ENCODE measurements at places on chromosomes 6 and 20.

GRCh38 chr6:132362442-132363185 lies 38.7 kb downstream of the MOXD1 start:
- no peak for DNase-seq

GRCh38 chr6:163916315-163917081 lies 502.0 kb downstream of the QKI start:
- no peak for DNase-seq

- DNase-seq = no peak
Measured at GRCh38 chr6:126963077-126963809, 155.2 kb upstream of the RSPO3 start.

- no peak for DNase-seq
Measured at GRCh38 chr6:133992992-133993680, 40.1 kb downstream of the TBPL1 start.

DNA sequence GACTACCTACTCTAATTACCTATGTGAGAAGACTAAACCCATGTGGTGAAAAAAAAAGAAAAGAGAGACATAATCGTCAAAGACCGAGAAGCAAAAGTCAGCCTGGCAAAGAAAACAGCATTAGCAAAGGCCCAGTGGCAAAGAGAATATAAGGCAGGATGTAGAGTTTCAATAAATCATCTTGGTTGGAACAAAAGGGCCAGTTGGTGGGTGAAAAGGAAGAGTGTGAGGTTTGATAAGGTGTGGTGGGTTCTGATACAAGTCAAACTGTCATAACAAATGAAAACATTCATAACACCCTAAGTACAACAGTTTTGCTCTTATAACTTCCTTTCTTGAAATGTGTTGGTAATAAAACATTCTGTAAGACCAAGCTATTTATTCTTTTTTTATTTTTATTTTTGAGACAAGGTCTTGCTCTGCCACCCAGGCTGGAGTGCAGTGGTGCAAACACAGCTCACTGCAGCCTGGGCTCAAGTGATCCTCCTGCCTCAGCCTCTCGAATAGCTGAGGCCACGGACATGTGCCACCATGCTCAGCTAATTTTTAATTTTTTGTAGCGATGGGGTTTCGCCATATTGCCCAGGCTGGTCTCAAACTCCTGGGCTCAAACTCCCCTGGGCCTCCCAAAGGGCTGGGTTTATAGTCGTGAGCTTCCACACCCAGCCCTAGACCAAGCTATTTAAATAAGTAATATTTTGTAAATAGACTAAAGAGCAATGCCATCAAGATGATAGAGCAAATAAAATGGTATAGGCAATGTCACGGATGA lies 18.9 kb upstream of the GTF3C6 start:
- no peak for DNase-seq

GRCh38 chr20:13487202-13487601 lies 151.5 kb downstream of the TASP1 start:
- no peak for DNase-seq

GRCh38 chr6:74074645-74075044 lies 378.6 kb downstream of the CD109 start:
- DNase-seq = no peak

DNA sequence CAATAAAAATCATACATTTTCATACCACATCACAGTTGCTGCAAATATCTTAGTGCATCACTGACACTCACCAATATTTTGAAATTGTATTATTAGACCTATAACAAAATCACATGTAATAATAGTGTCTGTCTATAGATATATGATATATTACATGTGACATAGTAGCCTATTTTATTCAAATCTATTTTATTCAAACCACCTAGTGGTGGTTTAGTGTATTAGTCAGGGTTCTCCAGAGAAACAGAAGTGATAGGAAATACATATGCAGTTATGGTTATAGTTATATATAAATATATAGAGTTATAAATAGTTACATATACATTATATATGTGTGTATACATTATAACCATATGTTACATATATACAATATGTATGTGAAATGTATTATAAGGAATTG lies 366.5 kb upstream of the ARID1B start:
- DNase-seq = no peak

DNA sequence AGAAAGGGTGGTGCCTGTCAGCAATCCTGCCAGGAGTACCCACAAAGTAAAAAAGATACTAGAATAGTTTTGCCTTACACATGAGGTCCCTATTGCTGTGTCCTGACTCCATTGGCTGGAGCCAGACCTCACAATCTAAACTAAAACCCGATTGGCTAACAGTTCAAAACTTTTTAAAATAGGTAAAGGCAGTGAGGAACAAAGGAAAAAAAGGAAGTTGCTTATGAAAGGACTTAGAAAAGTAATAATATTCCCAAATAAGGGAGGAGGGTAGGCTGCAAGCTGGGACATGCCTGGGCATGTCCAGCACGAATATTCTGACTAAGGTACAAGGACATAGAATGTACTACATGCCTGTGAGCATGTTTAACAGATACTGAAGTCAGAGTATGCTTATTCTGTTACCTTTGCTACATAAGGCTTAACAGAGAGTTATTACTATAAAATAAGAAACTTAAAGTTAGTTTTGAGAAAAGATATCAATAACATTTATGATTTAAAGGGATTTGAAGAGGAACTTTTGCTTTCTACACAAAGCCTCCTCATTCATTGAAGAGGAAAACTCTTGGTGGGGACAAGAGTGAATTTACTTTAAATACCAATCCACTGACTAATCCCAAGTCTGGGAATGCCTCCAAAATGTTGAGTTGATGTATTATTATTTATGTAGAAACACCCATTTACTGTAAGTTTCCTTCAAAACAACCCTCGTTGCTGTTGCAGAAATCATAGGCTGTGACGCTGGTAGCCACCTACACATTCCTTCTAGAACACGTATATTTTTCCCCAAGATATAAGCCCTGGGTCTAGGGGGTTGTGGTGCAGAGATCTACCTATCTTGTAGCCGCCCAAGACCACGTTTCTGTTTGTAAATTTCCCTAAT lies 8.2 kb upstream of the MTHFD1L start:
- no peak for DNase-seq

GRCh38 chr20:49379338-49379737 lies 101.5 kb upstream of the ZNFX1 start:
- DNase-seq = no peak

DNA sequence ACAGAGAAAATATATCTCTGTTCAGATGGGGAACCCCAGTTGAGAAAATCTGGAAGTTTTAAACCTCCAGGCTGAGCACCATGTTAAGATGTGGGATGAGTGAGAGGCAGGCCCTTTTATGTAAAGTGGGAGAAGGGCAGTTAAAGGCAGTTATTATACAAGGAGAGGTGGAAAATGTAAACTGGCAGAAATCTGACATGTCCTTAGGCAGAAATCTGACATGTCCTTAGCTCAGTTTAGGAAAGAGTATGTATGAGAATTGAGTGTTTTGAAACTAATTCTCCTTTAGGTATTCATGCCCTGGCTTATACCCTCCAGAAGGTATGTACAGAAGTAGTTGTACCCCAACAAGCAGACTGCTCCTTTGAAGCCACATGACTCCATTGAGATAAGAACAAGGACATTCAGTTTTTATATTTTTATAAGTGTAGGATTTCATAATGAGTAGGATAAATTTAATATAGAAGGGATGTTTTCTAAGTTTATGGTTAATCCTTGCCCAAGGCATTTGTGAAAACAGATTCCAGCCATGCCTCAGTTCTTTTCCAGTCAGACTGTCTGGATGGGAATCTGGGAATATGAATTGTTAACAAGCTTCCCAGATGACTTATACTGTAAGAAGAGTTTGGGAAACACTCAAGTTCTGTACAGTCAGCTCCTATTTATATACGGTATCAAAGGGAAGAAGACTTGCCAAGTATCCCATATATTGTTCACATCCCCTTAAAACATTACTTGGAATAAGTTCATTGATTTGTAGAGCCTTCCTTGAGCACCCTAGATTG lies 87.7 kb downstream of the SCAND1 start:
- no peak for DNase-seq

- DNase-seq = no peak
Measured at GRCh38 chr6:30775104-30775503, 30.8 kb upstream of the IER3 start.

DNA sequence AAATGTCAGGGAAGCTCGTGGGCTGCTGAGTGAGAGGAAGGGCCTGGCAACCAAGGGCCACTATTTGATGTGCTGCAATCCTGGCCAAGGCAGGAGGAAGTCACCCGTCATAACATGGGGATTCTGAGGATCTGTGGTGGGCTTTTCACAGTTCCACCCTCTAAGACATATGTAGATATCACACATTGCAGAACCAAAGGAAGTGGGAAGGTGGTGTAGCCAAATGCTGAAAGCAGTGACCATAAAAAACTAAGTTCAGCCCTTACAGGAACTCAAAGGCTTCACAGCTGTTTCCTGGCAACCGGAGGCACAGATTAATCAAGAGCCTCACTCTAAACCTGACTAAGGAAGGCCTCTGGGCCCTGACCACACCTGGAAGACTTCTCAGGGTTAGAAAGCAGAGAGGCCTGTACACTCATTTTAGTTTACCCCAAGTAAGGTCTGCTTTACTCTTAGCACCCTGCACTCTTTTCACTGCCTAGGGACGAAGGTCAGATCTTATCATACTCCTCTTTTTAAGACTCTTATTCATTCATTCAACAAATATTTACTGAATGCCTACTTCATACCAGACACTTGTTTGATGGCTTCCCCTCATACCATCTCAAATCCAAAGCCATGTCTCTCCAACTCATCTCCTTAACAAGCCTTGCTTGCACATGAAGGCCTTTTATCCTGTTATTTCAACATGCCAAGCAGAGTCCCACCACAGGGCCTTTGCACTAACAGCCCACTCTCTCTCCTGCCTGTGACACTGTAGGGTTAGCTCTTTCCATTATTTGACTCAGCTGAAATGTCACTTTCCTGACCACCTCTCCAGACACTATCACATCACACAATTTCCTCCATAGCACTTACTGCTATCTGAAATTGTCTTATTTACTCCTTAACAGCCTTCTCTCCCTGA lies 2.6 kb downstream of the UBE2V1 start:
- DNase-seq = no peak

DNA sequence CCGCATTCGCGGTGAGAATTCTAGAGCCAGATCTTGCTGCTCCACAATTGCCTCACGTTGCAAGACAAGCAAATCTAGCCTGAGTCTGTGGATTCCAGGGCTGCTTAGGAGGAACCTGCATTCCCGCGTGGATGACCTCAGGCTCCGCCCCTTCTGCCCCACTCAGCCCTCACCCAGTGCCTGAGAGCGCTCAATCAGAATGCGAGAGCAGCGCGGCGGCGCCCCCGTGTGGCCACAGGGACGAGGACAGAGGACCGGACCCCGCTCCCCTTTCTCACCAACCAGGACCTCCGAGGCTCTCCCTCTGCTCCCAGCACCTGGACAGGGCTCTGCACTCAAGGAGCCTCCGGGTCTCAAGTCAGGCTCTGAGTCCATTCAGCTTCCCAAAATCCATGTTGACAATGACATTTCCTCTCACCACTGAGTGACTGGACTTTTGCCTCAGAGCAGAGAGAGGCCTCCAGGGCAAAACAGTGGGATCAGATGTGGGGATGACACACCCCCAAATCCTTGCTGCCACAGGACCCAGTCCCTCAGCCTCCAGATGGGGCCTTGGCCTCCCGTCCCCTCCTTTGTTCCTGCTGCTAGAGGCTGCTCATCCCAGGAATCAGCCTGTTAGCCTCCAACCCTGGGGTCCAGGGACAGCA lies 52.0 kb downstream of the RPP21 start:
- DNase-seq = peak; percentile 79

- no peak for DNase-seq
Measured at GRCh38 chr6:6883011-6883410, 224.8 kb upstream of the RREB1 start.

DNA sequence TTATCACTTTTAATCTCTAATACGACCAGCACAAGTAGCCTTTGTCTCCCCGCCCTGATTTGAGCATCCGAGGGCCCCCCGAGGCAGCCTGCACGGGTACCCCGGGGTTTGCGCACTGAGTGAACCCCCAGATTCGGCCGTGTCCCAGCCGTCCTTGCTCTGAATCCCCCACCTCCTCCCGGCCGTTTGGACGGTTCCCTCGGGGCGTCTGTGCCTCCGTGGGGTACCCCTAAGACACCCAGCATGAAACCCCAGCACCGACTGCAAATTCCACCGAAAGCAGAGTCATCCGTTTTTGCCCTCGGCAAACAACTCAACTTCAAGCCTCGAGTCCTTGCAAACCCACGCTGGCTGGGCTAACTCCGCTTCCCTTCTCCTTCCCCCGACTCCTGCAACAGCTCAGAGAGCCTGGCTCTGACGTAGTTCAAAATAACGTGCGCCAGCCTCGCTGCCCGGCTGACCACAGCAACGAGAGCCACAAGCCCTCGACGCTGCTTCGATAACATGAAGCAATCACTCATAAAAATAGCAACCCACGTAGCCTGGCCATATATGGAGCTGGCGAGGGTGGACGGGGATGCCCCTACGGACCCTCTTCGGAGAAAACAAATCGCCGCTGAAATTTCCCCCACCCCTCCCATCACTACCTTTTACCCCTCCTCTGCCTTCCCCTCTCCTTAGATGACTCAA lies 764 bp upstream of the SNAP25 start:
- DNase-seq = no peak

GRCh38 chr6:126546541-126547120 lies 206.7 kb downstream of the CENPW start:
- DNase-seq = no peak

GRCh38 chr20:38221119-38221589 lies 39.4 kb downstream of the KIAA1755 start:
- peak; percentile 47 for DNase-seq

GRCh38 chr6:135901774-135902524 lies 50.4 kb downstream of the PDE7B start:
- DNase-seq = no peak

- DNase-seq = no peak
Measured at GRCh38 chr6:73409395-73409794, 14.8 kb downstream of the DDX43 start.

- no peak for DNase-seq
Measured at GRCh38 chr6:18507018-18507415, 119.9 kb downstream of the RNF144B start.
